CD4-positive, alpha-beta T cell treated with Interleukin-1 beta for 1 hour (primary cell): ENCODE measurements at places on chromosomes 13 and 19.

DNA sequence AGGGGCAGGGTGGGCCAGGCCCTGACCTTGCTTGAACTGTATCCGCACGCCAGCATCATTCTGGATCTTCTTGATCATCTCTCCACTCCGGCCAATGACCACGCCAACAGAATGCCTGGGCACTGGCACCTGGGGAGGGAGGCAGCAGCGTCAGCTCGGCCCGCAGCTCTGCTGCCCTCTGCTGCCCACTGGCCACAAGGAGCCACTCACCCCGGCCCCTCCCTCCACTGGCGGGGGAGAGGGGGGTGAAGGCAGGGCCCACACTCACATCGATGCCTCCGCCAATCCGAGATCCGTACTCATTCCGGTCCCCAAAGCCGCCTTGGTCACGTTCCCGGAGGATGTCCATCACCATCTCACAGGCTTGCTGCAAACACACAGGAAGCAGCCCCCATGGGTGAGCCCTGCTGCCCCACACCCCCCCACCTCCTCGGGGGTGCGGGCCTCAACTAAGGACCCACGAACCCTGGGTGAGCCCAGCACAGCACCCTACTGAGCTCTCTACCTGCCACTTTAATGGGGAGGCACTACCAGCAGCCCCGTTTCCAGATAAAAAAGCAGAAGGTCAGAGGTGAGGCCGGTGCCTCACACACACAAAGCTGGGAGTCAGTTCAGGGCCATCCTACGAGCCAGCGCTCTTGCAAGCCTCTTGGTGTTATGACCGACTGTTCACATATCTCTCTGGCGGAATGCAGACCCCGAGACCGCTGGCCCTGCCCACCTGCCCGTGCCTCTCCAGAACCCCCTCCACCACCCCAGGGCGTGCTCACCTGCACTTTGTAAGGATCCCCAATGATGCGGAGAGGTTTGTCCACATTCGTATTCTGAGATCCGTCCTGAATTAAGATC, 6.7 kb downstream of the KHSRP start:
- no peak for DNase-seq

- no peak for DNase-seq
These were observed 114.5 kb downstream of the POSTN start for GRCh38 chr13:37484056-37484455.

DNA sequence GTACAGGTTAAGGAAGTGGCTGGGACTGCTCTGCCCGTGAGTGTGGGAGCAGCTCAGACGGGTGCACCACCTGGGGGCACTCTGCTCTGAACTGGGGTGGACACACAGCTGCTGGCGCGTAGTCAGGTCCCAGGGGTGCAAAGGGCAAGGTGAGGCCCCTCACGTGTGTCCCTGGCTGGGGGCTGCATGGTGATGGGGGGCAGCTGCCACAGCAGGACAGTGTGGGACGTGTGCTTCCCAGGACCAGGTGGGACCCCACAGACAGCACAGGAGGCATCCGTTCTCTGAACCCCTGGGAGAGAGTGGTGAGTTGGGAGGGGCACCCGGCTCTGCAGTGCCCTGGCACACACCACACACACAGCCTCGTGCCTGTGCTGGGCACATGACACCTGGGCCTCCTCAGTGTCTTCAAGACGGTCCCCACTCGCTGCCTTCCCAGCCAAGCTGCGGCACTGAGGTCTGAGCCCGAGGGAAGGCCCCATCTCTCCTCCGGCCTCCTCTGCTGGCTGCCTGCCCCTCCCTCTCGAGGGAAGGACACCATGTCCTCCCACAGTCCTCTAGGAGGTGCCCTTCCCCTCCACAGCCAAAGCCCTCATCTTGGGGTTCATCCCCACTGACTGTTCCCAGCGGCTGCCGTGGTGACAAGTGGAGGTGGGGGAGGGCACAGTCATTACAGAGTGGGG, 24.7 kb downstream of the CILP2 start:
- DNase-seq = peak; percentile 51

DNA sequence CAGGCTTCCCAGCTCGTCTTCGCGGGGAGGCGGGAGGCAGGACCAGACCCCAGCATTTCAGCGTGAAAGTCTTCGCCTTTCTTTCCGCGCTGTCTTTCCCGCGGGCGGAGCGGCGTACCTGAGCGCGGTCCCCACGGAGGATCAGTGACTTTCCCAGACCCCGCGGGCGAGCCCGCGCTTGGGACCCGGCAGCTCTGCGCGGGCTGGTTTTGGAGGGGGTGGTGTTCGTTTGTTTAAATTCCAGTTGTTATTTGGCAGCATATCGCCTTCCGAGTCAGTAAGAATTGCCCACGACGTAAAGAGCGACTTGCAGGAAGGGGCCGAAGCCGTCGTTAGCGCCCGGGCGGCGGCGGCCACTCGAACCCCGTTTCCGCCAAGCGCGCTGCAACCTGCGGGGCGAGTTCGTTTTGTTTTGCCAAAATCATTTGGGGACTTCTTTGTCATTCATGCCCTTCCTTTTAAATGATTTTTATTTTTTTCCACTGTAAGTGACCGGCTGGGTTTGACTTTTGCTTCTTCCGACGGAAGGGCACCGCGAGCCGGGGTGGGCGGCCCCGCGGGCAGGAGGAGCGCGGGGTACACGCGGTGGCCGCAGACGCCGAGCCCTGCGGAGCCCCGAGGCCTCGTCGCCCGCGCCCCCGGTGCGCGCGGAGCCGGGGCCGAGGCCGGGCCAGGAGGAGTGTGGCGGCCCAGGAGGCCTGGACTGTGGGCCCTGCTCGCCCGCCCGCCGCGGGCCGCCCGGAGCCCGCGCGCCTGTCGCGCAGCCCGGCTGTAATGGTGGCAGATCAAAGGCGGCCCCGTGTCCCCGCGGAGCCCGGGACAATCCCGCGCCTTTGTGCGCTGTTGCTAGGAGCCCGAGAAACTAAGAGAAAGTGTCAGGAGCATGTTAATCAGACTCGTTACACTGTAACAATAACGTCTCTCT, 75.9 kb downstream of the ZIC5 start:
- peak; percentile 5 for DNase-seq

- DNase-seq = no peak
These were observed 5.7 kb downstream of the ZNF132 start for GRCh38 chr19:58434217-58434616.

GRCh38 chr19:38971672-38972071, 3.9 kb downstream of the FBXO17 start:
- DNase-seq = no peak

DNA sequence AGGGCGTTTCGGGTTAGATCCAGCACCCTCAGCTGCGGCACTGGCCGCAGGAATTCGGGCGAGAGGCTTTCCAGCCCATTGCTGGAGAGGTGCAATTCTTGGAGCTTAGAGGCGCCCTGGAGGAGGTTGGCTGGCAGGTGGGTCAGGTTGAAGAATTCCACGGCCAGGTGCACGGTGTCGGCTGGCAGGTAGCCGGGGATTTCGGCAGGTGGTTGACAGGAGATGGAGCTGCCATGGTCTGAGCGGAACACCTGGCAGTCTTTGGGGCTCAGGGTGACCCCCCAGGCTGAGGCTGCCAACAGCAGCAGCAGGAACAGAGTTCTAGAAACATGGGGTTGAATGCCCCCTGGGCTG, 1.3 kb downstream of the LRG1 start:
- DNase-seq = no peak

DNA sequence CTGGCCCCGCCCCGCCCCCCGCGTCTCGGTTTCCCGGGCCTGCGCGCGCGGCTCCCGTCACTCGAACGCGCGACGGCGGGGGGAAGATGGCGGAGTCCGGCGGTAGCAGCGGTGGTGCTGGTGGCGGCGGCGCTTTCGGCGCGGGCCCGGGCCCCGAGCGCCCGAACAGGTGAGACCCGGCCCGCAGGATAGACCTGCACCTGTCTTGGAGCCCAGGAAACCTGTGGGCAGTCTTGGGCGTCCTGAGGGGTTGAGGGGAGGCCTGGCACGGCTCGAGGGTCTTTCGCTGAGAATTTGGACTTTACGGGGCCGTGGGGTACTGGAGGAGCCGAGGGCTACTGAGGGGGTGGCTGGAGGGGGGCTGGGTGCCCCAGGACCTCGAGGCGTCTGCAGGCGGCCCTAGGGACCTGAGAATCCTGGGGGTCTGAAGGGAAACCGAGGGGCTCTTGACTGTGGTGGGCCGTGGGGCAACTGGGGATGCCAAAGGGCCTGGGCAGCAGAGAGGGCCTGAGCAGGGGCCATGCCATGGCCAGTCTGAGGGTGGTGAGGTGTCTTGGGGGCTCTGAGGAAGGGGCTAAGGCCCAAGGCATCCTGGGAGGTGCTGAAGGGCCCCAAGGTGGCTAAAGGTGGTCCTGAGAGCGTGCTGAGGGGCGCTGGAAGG, at the start of gene KLHL26:
Gene KLHL26 (plus strand): TSS at position 60 of the 661 bp plus-strand sequence. CDS start 27 bp downstream, at position 87.
- DNase-seq = no peak

- no peak for DNase-seq
These were observed at the start of gene NLRP4 for GRCh38 chr19:55836340-55836739. TSS of gene NLRP4 (plus strand) at chr19:55836540. CDS start at chr19:55852081, 15,541 bp downstream.

- DNase-seq = no peak
These were observed 99.0 kb downstream of the TM9SF2 start for GRCh38 chr13:99600318-99600717.

DNA sequence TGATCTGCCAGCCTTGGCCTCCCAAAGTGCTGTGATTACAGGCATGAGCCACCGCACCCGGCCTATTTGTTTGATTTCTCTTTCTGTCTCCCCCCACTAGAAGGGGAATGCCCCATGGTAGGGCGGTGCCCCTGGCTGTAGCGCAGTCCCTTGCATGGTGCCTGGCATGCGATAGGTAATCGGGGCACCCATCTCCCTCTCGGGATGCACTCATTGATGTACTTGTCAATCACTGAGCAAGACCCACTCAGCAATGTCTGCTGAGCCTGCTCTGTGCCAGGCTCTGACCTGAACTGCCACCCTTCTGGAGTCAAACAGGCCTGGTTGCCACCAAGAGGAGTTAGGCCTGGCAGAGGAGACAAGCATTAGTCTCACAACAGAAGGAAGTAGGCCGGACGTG, 19.8 kb downstream of the DNM2 start:
- DNase-seq = no peak

DNA sequence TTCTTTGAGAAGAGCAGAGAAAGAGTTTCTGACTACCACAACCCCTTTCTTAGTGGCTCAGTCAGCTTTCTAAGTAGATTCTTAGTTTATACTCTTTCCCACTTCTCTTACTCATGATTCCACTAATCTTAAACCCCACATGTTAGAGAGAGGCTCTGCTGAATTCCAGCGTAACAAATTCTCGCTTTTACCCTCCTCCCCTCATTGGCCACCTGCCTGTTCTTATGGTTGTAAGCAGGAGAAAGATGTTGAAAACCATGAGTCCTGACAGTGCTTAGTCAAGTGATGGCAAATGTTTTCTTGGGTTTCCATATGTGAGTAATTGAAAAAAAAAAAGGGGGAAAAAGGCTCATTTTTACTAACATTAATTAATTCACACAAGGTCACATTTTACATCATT, 125.9 kb downstream of the ZDHHC20 start:
- DNase-seq = no peak

GRCh38 chr13:112692104-112692503, 2.3 kb downstream of the ATP11A start:
- no peak for DNase-seq

DNA sequence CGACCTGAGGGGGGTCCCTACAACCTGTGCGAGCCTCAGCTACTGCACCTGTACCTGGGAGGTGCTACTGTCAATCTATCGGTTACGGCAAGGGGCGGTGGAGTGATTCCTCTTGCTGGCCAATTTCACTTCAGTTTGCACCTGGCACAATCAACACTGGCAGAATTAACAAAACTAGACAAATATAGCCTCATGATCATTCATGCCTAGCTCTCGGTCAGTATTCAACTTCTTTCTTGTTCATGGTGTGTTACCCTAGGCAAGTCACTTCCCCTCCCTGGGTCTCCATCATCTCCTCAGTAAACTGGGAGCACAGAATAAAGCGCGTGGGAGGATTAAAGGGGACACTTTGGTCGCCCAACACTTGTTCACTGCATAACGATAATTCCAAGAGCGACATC, 618 bp downstream of the HAUS8 start:
- DNase-seq = no peak

- DNase-seq = no peak
These were observed 20.1 kb downstream of the PABPC3 start for GRCh38 chr13:25116044-25116443.

DNA sequence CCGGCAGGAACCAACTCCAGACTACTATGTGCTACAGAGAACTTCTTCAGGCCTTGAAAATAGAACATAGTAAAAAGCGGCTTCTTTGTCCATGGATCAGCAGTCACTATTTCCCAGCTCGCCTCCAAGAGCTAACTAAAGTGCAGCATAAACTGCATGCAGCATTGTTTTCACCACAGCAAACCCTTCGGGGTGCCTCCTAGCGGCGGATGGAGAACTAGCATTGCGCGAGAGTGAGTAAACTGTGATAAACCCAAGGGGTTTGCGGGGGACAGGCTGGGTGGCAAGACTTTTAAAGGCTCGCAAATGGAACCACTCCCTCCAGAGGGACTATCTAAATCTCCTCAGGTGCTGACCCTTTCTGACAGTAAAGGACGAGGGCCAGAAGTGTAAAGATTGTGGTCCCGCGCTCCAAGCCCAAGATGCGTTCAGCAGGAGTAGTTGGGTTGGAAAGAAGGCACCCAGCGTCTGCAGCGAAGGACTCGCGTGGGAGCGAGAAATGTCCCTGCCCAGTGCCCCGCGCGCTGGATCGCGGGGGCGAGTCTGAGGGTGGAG, 21.5 kb upstream of the SGCG start:
- no peak for DNase-seq

- DNase-seq = no peak
These were observed 406.0 kb downstream of the RFC3 start for GRCh38 chr13:34223984-34224383.

- peak; percentile 22 for DNase-seq
These were observed 18.4 kb upstream of the ITM2B start for GRCh38 chr13:48214519-48215121.

GRCh38 chr13:50587115-50587514, 256.4 kb downstream of the DLEU7 start:
- DNase-seq = no peak

- DNase-seq = peak; percentile 3
These were observed 184.7 kb downstream of the PCCA start for GRCh38 chr13:100273552-100273951.

GRCh38 chr19:50266896-50267295, 62.3 kb downstream of the KCNC3 start:
- DNase-seq = peak; percentile 1

DNA sequence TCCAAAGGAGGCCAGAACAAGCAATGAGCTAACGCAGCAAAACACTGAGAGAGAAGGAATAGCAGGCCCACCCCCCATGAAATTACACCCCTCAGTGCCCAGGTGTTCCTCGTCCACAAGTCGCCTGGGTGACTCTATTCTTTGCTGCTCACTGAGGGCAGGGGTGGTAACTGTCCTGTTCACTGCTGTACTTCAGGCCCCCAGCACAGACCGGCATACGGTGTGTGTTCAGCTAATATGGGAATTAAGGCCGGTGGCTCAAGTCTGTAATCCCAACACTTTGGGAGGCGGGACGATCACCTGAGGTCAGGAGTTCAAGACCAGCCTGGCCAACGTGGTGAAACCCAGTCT, 31.9 kb downstream of the DHRS12 start:
- DNase-seq = no peak

DNA sequence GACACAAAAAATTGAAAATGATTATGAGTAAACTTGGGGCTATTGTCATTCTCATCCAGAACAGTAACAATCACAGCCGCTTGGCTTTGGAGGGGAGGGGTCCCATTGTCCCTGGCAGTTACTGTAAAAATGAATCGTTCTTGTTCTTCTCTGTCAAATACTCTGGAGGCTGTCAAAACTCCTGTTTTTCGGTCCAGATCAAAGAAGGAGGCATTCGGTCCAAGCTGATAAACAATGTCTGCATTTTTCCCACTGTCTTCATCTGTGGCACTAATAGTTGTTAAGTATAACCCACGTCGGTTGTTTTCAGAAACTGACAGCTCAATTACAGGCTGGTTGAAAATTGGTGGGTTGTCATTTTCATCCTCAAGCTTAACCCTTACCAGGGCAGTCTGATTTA, 3.4 kb downstream of the PCDH9 start:
- DNase-seq = no peak

- no peak for DNase-seq
These were observed 82.2 kb downstream of the MIPEP start for GRCh38 chr13:23806874-23807526.
